ENCODE measurements at places on chromosomes 1 and 21. TPM values are rescaled to one million over a fixed set of nuclear protein-coding genes. Genes with fewer than 3 reads are reported as not detected.
A peak's percentile ranks its signal among the peaks of the same experiment; 100 is the strongest.

The KDM5B gene
- 96.9 TPM for total RNA-seq

The MRPS15 gene
- total RNA-seq, result 118 TPM

The SPRR2B gene
- total RNA-seq, result not detected

The RGS1 gene
- not detected for total RNA-seq

The ZBTB21 gene
- total RNA-seq, result 22.4 TPM

The OR2G6 gene
- not detected for total RNA-seq

The TEDDM1 gene
- not detected for total RNA-seq

The ESRRG gene
- total RNA-seq, result 0.40 TPM

The NTMT2 gene
- not detected for total RNA-seq

The POGZ gene
- 28.0 TPM for total RNA-seq

The AKT3 gene
- 16.2 TPM for total RNA-seq

The AQP10 gene
- total RNA-seq, result not detected

The NPHP4 gene
- 18.4 TPM for total RNA-seq

The ARL8A gene
- total RNA-seq, result 56.2 TPM

The KMO gene
- 15.3 TPM for total RNA-seq

The LCE1B gene
- 1.1 TPM for total RNA-seq

The LRRC8B gene
- total RNA-seq, result 3.8 TPM

GRCh38 chr1:179817789-179818188 is 59.8 kb downstream of the TOR1AIP2 start:
- DNase-seq, result no peak

GRCh38 chr1:27595597-27595996 is 8.3 kb downstream of the AHDC1 start:
- DNase-seq, result no peak

DNA sequence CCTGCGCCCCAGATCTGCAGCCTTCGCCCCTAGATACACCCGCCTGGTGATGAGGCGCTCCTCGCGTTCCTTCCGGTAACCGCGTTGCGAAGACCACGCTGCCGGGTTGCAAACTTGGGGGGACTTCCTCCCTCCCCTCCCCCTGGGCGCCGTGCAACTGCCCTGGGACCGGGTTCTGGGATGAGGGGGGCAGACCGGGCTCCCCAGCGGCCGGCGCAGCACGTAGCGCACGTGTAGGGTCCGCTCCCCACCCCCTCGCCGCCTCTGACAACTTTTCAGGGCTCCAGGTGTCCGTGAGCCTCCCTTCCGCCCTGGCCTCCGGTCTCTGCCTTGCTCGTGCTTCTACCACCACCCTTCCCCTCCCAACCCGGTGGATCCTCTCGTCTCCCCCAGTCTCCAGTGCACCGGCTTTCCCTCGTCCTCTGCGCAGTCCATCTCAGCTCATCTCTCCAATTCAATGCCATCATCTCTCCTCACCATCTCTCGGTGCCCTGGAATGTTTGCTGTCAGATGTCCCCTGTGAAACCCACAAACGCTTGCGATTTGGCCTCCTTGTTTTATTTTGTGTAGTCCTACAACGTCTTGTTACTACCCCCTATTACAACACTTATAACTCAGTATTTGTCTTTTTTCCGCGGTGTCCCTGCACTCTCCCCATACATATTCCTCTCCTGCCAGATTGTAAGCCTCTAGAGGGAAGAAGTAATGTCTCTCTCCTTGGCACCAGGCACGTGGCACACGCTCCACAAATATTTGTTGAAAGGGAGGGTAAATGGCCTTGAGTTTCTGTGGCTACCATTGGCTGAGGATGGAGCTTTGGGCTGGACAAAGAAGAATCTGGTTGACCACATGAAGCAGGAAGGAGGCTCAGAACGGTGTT is 782 bp downstream of the PCAT6 start:
- DNase-seq, result peak; percentile 25

DNA sequence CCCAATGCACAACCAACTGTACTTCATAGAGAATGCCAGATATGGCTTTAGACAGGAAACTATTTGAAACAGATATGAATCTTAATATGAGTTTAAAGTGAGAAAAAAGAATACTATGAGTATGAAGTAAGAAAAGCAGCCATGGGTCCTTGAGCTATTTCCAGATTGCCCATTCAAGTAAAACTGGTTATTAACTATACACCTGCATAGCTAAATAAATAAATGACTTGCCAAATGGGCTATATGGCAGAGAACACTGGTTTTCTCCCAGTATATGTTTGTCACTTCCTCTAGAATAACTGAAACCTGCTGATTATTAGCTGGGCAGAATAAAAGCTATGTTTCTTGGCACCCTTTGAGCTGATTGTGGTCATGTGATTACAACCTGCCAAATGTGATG is 17.0 kb upstream of the CD1C start:
- DNase-seq, result no peak

DNA sequence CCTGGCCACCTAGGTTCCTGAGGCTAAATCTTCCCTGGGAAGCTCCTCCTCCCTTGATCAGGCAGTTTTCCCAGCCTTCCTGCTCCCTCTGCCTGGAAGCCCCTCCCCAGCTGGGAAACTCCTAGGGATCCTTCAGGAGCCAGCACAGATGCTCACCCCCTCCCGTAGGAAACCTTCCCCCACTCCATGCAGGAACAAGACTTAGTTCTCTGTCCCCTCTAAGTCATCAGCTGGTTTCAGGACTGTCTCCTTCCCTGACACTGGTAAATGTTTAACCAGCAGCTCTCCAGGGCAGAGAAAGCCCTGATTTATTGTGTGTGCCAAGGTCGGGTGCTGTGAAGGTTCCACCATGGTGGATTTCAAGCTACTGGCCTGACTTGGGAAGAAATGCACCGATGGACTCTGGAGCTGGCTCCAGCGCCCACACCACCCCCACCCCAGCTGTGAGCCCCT is 25.0 kb downstream of the TTC39A start:
- no peak for DNase-seq

GRCh38 chr1:155976062-155976912 is 2.1 kb downstream of the ARHGEF2 start:
- peak; percentile 55 for DNase-seq

- DNase-seq, result no peak
These were observed 90.6 kb upstream of the RALGPS2 start for GRCh38 chr1:178634445-178634844.

GRCh38 chr1:204673909-204674649 is 11.5 kb downstream of the LRRN2 start:
- DNase-seq, result no peak

- no peak for DNase-seq
These were observed 506.1 kb downstream of the NPHP4 start for GRCh38 chr1:5485968-5486696.

GRCh38 chr1:5991381-5992025 is 722 bp downstream of the NPHP4 start:
- DNase-seq, result peak; percentile 23

DNA sequence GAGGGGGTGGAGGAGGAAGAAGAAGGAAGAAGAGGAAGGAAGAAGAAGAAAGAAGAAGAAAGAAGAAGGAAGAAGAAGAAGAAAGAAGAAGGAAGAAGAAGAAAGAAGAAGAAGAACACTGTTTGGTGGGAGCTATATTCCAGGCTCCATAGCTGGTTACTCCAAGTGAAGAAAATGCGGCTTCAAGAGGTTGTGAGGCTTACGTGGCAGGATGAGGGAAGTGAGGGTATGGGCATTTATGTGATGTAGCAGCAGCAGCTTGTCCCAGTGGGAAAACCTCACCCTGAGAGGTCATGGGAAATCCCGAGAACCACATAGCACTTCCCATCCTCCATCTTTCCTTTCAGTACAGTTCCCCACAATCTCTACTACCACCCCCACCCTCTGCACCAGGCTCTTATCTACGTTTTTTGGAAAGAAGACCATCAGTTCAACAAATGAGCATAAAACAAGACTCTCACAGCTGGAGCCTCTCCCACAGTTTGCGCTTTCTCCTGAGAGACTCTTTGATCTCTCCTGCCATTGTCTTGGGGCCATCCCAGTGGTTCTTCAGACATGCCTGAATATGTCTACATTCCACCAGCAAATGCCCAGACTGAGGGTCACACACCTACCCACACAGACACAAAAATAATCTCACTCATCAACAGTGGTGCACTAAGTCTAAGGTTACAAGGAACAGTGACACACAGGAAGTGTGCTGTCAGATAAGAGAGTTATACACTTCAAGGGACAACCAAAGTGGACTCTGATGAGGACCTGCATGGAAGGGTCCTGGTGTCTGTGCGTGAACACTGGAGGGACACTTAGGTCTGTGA is 77.9 kb upstream of the KCNJ15 start:
- peak; percentile 59 for DNase-seq

DNA sequence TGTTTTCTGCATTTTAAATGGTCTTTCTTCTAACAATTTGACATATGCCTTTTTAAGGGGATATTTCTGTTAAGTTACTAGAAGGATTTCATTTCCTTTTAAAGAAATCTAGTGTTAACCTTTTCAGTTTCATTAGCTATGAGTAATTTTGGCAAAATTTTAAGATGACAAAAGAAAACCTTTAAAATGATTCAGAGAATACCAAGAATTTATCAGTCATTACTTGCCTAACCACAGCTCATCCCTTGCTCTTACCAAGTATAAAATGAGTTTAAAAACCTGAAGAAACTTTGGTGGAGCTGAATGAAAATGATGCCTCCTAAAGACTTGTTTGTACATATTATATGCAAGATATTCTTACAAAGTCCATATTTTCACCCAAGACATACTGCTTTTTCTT is 101.7 kb downstream of the NEK7 start:
- peak; percentile 76 for DNase-seq

DNA sequence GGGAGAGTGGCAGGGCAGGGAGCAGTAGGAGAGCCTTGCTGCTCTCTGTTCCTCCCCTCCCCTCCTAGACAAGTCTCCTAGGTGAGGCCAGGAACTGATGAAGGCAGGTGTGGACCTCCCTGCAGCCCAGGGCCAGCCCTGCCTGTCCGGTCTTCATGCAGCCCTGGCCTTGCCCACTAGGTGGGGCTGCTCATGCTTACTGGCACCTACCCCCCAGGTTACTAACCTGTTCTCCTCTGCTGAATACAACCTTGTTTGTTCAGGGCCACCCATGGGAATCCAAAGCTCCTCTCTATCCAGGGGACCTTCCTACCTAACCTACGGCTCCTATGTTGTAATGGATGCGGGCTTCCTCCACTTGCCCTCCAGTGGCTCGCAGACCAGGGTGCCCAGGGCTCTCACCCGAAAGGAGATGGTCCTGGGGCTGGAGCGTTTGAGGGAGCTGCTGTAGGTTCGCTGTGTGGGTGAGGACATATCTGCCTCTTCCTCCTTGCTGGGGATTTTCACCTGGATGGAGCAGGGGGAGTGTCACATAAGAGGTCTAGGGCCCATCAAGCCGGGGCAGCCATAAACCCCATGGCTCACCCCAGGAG is 7.9 kb upstream of the TNNT2 start:
- peak; percentile 54 for DNase-seq

DNA sequence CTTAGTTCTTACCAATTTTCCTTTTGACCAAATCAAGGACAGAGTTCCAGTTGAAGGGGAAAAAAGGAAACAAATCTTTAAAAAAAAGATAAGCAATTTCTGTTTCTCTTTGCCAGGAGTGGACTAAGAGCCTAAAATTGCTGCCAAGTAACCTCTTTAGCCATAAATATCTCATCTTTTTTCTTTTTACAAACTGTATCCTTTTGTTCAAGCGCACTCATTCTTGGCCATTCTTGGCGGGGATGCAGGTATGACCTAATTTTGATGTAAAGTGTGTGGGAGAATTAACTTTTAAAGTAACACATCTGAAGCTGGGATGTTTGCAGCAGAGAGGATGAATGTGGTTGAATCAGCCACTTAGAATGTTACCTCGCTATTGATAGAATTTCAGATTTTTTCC is 13.4 kb upstream of the KIF1B start:
- peak; percentile 6 for DNase-seq

GRCh38 chr1:160291248-160292220 is 6.6 kb upstream of the PEX19 start:
- DNase-seq, result peak; percentile 51

DNA sequence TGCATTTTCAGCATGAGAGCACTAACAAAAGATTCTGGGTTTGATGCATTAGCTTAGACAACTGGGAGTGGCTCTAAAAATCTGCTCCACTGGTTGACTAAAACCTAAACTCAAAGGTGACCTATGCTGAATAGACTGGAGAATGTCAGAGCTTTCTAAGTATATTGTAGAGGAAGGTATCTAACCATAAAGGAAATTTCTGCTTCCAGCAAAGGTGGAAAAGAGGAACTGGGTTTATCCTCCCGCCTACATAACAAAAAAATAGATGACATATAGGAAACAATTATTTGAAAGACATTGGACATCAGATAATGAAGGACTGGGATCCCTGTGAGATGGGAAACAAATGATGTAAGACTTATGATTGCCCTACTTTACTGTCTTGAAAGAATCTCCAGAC is 35.8 kb upstream of the CR2 start:
- DNase-seq, result no peak

- no peak for DNase-seq
These were observed 671.3 kb downstream of the PTPRU start for GRCh38 chr1:29907596-29907995.

DNA sequence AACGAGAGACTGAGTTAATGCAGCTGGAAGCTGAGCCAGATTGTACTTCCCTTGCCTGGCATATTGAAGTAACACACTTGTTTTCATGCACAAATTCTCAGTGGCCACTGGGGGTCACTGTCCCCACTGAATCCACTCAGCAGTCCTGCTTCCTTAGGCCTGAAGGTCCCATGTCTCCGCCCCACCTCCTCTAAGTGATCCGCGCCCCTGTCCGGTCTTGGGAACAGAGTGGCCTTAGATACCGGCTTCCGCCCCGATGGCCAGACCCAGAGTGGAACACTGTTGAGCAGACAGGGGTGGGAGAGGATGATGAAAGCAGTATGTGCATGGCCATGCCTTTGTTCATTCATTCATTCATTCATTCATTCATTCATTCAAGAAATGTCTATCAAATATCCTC is 34.8 kb downstream of the CHAF1B start:
- peak; percentile 66 for DNase-seq

GRCh38 chr1:48878191-48878940 is 101.7 kb upstream of the BEND5 start:
- DNase-seq, result peak; percentile 92

GRCh38 chr1:236147521-236148469 is 5.5 kb downstream of the GPR137B start:
- DNase-seq, result no peak

DNA sequence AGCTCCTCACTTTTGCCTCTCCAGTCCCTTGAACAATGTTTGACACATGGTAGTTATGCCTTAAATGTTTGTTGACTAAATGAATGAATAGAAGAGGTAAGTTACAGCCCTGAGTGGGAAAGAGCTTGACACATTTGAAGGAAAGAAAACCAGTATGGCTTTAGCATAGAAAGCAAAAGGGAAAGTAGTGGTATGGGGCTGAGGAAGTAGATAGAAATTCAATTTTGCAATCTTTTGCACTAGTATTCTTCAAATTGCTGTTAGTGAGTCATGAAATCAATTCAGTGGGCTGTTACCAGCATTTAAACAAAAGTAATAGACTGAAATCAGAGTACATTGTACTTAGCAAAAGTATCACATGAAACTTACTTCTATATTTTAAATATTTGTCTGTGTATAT is 21.1 kb downstream of the PLA2G4A start:
- no peak for DNase-seq
